ENCODE measurements at places on chromosomes 2 and 18.

DNA sequence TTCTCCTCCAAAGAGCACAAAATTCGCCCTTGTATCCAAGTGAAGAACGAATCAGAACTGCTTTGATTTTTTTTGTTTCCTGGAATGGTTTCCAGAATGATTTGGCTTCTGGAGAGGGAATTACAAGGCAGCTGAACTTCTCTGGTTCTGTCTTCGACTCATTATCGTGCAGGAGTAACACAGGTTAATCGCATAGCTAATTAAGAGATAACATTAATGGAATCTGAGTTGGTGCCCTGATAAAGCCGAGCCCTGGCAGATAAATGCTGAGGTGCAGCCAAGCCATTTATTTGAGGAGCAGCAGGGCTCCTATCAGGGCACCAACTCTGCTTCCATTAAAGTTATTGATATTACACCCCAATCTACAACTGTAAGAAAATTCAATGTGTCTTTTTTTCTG is 433.7 kb downstream of the ZNF521 start:
- DNase-seq = no peak

GRCh38 chr2:25032094-25032493 is 9.8 kb upstream of the EFR3B start:
- DNase-seq = no peak

GRCh38 chr2:189442468-189442867 is 1.2 kb downstream of the WDR75 start:
- no peak for DNase-seq

DNA sequence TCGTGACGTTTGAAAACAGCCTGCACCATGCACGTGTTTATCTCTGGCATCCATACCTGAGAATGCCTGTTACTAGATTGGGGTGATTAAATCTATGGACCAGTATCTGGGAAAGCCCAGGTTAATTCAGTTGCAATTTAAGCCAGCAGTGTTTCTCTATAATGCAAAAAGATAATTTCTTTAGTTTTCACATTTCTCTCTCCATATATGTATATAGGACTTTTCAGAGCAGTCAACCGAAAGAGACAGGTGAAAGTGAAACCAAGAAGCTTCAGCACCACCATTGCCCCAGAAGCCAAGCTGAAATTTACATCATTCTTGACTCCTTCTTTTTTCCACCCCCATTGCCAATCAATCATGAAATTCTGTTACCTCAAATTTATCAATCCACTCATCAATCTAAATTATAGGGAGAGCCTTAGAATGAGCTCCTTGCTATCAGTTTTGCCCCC is 2.7 kb upstream of the LRP2 start:
- no peak for DNase-seq

GRCh38 chr2:167862782-167863181 is 384.6 kb downstream of the STK39 start:
- no peak for DNase-seq

GRCh38 chr18:46754188-46754587 is 2.7 kb downstream of the ST8SIA5 start:
- no peak for DNase-seq

- no peak for DNase-seq
Measured at GRCh38 chr2:112583497-112584133, 794 bp upstream of the CHCHD5 start.

- no peak for DNase-seq
Measured at GRCh38 chr2:231554327-231554726, 24.1 kb upstream of the NMUR1 start.

DNA sequence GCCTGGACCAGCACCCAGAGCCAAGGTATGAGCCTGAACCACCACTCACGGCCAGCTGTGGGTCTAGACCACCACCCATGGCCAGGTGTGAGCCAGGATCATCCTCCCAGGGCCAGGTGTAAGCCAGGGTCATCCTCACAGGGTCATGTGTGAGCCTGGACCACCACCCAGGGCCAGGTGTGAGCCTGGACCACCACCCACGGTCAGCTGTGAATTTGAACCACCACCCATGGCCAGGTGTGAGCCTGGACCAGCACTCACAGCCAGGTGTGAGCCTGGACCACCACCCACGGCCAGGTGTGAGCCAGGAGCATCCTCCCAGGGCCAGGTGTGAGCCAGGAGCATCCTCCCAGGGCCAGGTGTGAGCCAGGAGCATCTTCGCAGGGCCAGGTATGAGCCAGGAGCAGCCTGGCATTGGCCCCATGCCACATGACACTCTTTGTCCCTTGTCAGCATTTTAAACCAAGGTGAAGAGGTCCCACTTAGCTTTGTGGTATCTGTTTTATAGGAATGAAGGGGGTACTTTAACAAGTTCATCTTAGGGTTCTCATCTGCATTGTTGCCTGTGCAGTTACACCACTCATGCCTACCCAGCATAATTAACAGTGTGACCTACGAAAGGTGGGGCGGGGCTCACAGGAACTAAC is 71.2 kb downstream of the AGAP1 start:
- DNase-seq = no peak

DNA sequence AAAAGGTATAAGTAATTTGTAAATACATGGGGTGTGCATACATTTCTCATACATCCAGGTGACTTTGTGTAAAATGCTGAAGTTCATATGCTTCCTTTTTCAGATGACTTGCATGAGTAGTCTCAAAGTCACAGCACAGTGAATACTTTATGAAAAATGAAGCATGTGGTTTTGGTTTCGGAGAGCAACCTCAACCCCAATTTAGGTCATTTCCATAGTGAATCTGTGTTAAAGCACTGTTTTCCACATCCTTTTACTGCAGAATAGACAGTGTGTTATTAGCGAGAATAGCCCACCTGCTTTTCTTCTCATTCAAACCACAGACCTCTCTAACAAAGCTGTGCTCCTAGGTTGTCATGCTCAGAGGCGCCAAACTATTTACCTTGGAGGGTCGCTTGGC is 204.4 kb upstream of the RASGRP3 start:
- DNase-seq = no peak

DNA sequence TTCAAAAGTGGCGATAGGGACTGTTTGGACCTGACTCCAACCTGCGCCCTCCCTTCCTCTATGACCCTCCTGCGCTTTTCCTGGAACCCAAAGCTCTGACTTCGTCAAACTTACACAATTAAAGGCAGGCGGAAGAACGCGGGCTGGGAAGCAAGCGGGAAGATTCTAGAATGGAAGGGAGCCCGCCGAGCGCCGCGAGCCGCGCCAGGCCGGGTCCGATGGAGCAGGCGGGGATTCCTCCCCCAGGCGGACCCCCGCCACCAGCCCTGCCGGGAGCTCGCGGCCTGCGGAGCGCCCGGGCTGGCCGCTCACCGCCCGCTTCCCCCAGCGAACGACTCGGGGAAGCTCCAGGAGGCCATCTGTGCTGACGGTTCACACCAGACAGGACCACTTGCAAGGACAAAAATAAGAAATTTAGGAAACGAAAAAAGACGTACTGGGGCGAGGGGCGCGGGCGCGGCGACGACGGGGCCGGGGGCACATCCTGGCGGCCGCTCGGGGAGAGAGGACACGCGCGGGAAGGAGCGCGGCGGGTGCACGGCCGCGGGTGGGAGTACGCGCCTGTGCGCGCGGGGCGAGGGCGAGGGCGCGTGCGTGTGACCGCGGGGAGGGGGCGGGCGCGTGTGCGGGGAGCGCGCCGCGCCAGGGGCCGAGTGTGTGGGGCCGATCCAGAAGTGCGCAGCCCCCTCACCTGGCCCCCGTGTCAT is 1.1 kb upstream of the SALL3 start:
- no peak for DNase-seq

DNA sequence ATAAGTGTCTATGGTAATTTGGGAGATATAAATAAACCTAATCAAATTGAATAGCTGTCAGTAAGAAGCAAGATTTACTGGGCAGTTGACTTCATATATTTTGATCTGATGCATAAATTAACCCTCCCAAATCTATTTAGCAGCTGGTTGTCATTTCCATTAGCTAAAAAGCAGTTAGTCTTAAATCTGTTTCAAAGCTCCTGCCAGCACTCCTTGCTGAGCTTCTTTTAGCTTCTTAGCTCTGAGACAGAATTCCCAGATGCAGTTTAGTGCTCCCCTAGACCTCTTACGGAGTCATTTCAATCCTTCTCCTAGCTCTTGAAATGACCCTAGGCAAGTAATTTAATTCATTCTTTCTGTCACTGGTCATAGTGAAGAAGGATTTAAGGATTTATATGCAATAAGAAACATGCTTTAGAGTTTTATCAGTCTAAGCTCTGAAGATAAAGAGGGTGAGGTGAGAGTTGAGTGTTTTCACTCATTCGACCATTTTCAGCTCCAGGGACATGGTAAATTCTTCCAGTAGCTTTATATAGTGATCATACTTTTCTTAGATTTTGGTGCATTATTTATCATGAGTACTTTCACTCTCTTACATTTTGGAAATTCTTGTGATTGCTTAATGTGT is 98.9 kb downstream of the PHLPP1 start:
- DNase-seq = no peak

DNA sequence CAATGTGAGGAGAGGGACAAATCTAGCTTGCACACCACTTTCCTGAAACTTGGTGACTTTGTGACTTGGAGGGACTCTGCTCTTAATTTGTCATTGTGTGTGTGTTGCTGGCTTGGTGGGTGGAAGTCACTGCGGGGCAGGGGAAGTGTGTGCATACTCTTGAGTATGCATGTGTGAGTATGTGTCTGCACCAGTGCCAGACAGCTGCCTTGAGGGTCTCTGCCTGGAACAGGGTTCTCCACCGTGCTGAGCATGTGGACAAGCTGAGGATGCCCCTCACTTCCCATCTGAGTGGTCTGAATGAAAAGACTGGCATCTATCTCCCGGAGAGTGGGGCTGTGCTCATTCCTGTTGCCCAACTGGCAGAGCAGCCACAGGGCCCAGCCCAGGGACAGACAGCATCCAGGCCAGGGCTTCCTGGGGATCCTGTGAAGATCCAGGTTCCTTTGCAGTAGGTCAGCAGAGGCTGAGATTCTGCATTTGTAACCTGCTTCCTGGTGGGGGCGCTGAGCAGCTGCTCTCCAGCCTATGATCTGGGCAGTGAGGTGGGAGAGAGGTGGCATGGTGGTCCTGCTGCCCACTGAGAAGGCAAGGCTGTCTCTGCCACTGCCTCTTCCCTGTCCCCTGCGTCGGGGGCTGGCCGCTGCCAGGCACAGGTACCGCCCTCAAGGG is 138.9 kb upstream of the HAAO start:
- DNase-seq = no peak

DNA sequence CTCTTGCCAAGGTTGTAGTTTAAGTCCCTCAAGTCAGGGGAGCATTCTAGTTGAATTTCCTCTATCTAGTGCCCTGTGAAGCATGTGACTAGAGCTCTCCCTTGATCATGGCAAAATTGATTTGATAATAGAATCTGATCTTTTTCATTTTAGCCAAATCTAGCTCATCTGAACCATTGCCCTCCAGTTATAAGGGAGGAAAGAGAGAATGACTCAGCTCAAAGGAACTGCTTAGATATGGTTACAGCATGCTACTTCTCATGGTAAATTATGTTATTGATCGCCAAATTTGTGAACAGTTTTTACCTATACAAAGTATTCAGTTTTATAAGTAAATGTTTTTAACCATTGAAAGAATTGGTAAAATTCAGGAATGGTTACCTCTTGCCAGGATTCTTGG is 100.8 kb downstream of the GPR39 start:
- no peak for DNase-seq

GRCh38 chr2:196274387-196274809 is 103.0 kb upstream of the STK17B start:
- peak; percentile 19 for DNase-seq

DNA sequence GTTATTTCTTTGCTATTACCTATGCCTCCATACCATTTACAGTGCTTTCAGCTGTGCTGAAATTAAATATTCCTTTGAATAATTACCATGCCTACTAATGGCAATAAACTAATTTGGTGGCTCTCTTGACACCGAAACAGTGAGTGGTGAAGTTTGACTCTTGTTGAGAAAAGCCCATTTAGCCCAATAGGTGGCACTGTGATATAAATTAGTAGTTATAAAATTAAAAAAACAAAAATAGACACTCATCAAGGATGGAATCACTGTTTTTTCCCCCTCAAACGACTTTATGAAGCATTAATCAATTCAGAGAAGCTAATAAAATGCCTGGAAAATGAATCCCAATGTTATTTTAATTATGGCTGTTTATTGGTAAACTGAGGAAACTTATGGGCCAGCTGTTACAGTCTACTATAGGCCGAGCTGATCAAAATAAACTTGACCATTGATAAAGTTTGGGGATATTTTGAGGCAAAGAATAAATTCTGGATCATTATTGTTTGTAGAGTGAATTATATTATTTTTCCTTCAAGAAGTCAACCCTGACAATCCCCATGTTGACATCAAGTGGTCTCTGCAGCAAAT is 339.6 kb downstream of the TRIB2 start:
- DNase-seq = no peak

DNA sequence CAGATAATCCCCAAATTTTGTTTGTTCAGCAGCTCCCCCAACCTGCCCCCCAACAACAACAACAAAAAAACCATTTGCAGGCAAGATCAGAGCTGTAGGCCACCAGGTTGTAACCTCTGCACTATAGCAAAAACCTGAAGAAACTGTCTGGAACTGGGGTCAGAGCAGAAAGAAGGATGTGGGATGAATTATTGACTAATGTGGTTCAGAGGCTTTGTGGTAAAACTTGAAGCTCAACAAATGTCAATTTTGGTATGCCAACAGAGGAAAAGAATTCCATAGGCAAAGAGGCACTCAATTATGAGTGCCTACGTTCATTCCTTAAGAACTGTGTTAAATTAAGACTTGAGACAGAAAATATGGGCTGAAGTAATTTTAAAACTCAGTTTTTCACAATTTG is 255.1 kb downstream of the STK39 start:
- DNase-seq = no peak

DNA sequence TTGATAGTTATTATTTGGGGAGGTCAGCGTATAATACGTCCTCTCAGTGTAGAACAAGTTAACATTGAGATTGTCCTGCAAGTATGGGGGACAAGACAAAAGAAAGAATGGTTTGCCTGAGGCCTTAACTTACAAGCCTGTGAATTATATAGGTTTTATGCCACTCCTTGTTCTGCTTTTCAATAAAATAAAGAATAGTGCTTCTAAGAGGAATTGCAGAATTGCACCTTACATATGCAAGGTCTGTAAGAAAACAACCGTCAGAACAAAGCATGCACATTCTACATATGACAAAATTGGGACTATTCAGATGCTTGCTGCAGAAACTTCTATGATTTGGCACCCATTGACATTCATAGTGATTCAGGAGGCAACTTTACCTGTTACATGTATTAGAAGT is 785.0 kb downstream of the NR4A2 start:
- no peak for DNase-seq

DNA sequence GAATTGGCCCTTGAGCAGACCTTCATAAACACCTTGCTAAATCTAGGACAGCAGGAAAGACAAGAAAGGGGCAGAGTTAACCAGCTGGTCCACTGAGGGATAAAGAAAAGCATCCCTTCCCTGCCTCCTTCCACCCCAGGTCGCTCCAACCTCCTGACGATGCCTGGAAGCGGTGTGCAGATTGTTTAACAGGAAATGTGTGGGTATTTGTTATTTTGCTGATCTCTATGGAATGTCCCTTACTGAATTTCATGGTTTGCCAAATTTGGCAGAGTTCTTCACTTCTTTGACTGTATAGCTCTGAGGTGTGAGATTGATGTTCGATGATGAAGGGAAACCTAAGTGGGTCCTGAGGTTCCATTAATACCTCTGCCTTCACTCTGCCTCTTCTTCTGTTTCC is 72.9 kb downstream of the MAP3K20 start:
- no peak for DNase-seq

GRCh38 chr2:140349695-140350094 is 1569.5 kb upstream of the NXPH2 start:
- DNase-seq = no peak

- DNase-seq = no peak
Measured at GRCh38 chr2:144848423-144848822, 328.5 kb upstream of the ZEB2 start.
